Left renal cortex interstitium (tissue), 4 donors: ENCODE measurements at places on chromosomes 3 and 15.

DNA sequence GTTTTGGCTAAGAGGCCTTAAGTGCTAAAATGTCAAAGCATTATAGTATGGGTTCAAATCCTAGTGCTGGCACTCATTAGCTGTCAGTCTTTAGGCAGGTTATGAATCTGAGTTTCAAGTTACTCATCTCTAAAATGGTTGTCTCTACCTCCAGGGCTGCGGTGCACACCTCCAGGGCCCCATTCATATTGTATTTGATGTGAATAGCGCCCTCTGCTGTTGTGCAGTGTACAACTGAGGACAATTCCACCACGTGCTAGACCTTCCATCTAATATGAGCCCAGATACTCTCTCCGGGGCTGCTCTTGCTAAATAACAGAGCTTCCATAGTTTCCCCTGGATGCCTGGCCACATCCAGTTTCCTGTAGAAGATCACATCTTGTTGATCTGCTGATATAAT lies 54.3 kb downstream of the OXNAD1 start:
- no peak for DNase-seq

- DNase-seq = no peak
These were observed 451 bp downstream of the CHCHD4 start for GRCh38 chr3:14124223-14124614.

GRCh38 chr3:63555767-63556166 lies 96.7 kb upstream of the SNTN start:
- DNase-seq = no peak

GRCh38 chr3:14139771-14140170 lies 14.9 kb downstream of the TMEM43 start:
- no peak for DNase-seq

- DNase-seq = no peak
These were observed 759 bp upstream of the ARID3B start for GRCh38 chr15:74540161-74540760.

DNA sequence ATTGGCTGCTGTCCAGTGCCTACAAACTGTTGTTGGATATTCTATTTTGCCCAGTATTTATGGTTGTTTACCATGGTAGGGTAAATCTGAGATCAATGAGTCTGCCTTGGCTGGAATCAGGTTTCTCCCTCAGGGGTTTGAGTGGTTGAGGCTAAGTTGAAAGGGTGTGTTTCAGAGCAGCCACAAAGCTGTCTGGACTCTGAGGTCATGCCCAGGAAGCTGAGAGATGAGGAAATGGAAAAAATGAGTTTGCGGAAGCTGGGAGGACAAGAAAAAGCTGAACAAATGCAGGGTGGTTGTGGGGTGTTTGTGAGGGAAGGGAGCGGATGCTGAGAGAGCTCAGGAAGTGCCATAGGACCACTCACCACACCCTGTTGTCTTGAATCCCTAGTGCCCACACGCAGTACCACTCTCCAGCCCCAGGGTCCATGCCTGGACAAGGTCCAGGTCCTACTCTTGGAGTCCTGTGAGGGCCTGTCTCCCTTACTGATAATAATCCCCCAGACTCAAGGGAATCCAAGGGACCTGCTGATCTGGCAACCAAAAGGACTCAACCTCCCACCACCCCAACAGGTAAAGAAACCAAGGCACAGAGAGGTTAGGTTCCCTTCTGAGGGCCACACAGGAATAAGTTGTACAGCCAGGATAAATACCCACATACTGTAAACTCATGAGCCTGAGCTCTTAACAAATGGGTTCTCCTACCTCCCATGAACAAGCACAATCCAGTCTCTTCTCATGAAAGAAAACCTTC lies 81.6 kb downstream of the PPCDC start:
- DNase-seq = peak; percentile 28

- no peak for DNase-seq
These were observed 15.4 kb upstream of the FGD5 start for GRCh38 chr3:14803101-14803980.

DNA sequence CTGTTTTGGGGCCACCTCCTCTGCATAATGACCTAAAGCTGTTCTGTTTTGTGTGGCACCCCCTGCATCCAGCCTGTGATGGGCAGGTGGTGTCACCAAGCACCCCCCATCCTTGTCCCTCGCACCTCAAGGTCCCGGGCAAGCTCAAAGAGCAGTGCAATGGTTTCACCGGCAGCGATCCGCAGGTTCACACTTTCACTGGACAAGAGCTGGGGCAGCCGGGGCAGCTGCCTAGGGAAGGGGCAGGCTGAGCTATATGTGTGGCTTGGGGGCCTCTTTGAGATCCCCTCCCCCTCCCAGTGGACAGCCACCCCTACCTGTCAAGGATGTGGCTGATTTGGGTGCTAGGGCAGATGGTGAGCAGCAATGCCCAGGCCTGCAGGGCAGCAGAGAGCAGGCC lies 3.1 kb downstream of the IFRD2 start:
- DNase-seq = no peak

DNA sequence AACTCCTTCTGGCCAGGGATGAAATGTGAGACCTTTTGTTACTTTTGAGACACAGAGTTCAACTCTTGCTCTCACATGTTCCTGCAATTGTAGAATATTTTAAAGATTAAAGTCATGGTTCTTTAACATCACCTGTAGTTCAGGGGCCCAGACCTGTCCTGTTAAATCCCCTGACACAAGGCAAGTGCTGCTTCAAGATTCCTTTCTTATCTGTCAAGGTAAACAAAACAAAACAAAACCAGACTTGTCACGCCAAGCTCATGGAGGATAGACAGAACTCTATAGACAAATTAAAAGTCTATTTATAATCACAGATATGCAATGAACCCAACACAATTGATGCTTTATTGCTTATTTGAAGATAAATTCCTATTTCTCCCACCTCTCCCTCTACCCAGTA lies 48.6 kb upstream of the NEDD4 start:
- no peak for DNase-seq

DNA sequence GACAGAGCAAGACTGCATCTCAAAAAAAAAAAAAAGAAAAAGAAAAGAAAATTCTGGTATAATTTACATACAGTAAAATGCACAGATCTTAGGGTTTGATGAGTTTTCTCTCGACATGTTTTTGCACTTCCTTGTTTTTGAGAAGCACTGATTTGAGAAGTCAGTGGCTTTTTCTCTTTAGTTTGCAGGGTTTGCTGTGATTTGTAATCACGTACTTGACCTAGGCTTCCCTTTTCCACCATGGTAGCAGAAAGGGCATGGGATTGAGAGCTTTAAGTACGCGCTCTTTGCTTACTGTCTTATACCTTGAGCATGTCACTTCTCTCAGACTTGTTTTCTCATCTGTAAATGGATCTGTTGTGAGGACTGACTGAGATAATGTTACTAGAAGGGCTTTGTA lies 4.1 kb downstream of the VHL start:
- no peak for DNase-seq

DNA sequence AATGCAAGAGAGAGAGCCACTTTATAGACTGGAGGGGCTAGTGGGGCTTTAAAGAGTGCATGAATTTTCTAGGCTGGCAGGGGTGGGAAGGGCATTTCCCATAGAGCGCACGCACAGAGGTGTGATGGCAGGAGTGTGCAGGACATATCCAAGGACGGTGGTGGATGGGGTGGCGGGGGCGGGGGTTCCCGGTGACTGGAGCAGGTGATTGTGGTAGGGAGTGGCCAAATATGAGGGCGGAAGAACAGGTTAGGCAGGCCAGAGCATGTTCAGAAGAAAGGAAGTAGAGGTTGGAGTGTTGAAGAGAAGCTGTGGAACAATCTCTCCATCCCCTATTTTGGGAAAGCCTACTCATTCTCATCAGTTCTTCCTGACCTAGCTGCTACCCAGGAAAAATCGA lies 18.1 kb downstream of the FAM81A start:
- DNase-seq = no peak

GRCh38 chr15:100714034-100714748 lies 111.8 kb downstream of the ASB7 start:
- no peak for DNase-seq

- no peak for DNase-seq
These were observed 3.9 kb upstream of the SENP2 start for GRCh38 chr3:185582236-185582635.

DNA sequence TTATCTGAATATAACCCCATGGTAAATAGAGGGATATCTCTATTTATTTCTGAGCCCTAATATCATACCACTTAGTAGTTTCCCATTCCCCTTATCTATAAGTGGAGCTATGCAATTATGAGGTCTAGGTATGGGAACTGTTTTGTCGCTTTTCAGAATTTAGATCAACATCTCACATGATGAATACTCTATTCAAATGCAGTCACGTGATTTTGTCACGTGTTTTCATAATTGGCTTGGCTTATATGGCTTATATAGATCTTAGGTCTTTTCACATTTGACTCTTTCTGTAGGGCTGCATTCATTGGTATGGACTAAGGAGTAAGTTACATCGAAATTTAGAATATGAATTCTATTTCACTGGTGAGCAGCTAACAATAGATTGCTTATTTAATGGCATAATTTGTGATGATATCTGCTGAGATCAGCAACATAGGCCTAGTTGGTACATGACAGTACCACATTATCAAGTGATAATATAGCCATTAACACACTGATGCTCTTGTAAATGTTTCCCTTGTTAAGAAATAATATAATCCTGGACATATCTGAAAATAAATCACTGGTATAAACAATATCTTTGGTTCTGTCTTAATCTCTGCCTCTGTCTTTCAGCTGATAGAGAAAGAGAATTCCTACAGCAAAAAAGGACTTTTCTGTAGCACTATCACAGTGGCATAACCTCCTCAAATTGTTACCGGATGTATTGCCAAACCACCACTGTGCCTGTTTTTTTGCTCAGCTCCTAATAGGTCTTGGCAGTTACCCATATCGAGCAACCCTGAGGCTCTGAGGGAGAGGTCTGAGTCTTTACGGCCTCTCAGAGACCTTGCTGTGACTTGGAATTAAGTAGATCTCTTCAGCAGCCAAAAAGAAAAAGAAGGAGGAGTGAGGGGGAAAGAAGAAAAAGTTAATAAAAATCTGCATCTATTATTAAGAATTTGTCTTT lies 357.1 kb downstream of the ZPLD1 start:
- no peak for DNase-seq

GRCh38 chr3:177196008-177196455 lies 1.2 kb downstream of the TBL1XR1 start:
- no peak for DNase-seq

GRCh38 chr3:30886888-30887287 lies 7.6 kb downstream of the GADL1 start:
- no peak for DNase-seq

GRCh38 chr15:36809380-36809779 lies 230.0 kb downstream of the CDIN1 start:
- no peak for DNase-seq

DNA sequence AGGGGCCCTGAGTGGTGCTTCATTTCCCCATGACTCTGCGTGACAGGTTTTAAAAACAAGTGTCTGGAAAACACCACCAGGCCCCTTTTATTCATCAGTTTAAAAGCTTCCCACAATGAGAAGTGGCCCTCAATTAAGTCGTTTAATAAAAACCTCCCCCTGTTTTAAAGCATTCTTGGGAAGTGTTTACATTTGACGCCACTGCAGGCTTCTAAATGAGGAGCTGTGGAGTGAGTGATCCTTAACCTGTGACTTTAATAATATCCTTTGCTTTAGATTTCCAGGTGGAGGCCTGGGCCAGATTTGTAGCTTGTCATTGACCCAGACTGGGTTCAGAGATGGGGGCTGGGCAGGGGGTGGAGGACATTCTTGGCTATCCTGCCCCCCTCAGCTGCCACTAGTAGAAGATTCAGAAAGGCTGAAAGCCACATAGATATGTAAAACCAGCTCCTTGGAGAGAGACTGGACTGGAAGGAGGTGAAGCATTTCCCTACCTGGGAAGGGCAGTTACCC lies 11.3 kb downstream of the CGNL1 start:
- DNase-seq = no peak

GRCh38 chr15:72197460-72198355 lies at the start of gene GRAMD2A:
Gene GRAMD2A (minus strand): TSS chr15:72197787.
- no peak for DNase-seq

GRCh38 chr15:97654481-97655076 lies 305.9 kb upstream of the ARRDC4 start:
- no peak for DNase-seq

GRCh38 chr3:120634539-120634938 lies 38.4 kb downstream of the NDUFB4 start:
- DNase-seq = no peak

- no peak for DNase-seq
These were observed 12.4 kb upstream of the CPNE4 start for GRCh38 chr3:132047209-132047608.

- DNase-seq = no peak
These were observed 61.3 kb downstream of the CORO2B start for GRCh38 chr15:68639926-68640600.

- DNase-seq = no peak
These were observed 89.0 kb downstream of the CHSY1 start for GRCh38 chr15:101162701-101163483.

DNA sequence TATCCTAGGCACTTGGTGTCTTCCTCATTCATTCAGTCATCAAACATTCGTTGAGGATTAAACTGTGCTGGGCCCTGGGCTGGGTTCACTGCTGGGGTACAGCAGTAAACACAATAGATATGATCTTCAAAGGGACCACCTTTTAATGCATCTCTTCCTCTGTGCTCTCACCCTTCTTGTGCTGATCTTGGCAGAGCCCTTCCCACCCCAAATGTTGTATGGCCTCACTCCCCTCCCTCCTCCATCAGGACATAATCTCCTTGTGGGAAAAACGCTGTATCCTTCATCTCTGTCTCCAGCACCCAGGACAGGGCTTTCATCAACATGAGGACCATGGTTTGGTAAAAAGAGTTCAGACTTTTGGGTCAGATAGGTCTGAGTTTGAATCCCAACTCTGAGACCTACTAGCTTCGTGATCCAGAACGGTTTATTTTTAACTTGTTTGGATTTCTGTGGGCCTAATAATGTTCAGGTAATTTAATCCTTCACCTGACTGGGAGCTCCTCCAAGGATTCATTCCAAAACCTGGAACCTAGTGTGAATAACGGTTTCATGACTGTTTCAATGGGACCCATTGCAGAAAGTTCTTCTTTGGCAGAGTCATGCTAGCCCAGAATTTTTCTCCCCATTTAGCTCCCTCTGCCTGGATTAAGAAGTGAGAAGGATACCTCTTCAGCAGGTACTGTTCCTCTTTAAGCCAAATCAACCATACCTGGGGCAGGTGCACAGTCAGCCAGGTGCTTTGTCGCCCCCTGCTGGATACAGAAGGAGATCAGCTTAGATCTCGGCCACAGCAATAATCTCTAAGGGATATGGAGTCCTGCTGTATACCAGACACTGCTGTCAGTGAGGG lies 5.2 kb upstream of the WNT7A start:
- DNase-seq = no peak

DNA sequence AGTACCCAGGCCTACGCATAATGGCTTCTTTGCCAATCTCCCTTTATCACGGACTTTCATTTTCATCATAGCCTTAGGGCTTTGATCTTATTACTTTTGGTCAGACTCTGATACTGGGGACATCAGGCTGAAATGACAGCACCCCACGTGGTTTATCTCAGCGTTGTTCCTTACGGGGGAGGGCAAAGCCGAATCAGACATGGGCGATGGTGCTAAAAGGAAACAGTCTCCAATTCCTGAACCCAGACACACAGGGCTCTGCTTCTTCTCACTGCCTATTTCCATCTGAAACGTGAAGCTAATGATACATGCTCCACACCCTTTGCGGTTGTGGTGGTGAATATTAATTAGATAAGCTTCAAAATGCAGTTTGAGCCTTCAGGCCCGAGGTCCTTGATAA lies 59.4 kb upstream of the CD47 start:
- no peak for DNase-seq
